ENCODE measurements at places on chromosomes 7 and 10.
A peak's percentile ranks its signal among the peaks of the same experiment; 100 is the strongest.

GRCh38 chr7:69228212-69228811 lies 370.0 kb upstream of the AUTS2 start:
- no peak for DNase-seq

GRCh38 chr10:114822444-114823076 lies 980 bp downstream of the FHIP2A start:
- peak; percentile 29 for DNase-seq

DNA sequence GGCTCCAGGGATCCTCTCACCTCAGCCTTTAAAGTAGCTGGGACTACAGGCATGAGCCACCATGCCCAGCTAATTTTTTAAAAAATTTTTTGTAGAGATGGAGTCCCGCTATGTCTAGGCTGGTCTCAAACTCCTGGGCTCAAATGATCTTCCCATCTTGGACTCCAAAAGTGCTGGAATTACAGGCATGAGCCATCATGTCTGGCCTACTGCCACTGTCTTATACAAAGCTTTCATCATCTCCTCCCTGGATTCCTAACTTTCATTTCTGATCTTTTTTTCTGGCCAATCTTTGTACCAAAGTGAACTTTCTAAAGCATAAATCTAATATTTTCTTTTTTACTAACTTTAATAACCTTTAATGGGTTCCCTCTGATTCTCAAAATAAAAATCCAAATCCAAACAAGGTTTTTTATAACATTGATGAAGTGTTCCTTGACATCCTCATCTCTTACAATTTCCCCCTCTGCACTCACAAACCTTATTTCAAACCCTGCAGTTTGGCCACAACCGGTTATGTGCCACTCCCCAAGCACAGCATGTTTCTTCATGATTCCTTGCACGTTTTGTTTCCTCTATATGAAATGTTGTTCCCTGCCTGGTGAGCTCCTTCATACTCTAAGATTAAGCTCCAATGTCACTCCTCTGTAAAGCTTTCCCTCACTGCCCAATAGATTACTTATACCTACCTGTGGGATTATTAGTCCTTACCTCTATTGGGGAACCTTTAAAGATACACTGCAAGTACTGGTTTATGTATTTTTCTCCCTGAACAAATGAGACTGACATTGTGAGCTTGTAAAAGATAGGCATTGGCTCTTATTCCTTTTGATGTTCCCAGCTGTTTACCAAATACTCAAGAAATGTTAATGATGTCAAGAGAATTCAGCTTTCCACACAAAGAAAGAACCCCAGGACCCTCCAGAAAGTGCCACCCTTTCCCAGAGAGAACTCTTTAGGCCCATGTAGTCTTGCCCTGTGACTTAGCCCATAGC lies 101.7 kb downstream of the HOXA1 start:
- DNase-seq: no peak

DNA sequence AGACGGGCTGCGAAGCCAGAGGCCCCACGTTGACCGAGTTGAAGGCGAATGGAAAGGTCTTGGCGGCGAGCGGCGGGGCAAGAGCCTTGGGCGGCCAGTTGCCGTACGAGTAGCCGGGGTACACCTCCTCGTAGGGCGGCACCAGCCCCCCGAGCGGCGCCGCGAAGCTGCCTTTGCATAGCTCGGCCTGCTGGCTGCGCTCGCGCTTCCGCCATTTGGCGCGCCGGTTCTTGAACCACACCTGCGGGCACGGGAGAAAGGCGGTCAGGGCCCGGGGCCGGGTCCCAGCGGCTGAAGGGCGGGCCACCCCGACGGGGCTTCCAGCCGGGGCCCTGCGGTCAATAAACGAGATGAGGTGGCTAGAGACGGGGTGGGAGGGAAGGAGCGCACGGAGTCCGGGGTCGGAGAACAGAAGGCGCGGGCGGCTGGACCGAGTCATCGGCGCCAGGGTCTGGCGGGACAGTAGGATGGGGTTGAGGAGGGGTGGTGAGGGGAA lies 4.8 kb downstream of the ELOVL3 start:
- DNase-seq: peak; percentile 65

All from activated CD4-positive, alpha-beta T cell treated with anti-CD3 and anti-CD28 coated beads, Interleukin-2, amount 50 U/mL, for 48 hours (primary cell).